ENCODE measurements at places on chromosomes 2 and 18.

DNA sequence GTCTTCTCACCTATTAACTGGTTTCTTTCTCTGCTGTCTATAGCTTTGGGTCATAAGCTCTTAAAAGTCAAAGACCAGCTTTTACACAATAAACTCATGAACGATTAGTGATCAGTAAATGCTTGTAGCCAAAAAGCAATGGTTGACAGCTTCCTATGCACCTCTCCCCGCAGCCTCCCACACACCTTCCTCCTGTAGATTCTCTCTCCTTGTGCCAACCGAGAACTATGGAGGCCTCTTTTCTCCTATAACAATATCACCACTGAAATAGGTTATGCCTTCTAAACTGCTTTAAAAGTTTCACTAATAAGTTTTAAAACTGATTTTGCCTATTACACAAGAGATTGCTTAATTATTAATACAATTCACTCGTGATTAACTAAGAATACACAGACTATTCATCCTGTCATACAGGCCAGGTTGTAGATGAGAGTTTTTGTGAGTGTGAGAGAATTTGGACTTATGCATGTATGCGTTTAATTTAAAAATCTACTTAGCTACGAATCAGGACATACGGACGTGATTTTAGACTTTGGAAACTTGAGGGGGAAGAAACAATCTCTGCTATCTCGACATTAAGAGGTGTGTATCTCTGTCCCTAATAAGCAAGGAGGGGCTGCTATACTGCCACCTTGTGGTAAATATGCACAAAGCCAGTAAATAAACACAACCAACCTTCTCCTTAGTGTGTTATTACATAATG, 229.1 kb upstream of the RBBP8 start:
- DNase-seq: no peak

DNA sequence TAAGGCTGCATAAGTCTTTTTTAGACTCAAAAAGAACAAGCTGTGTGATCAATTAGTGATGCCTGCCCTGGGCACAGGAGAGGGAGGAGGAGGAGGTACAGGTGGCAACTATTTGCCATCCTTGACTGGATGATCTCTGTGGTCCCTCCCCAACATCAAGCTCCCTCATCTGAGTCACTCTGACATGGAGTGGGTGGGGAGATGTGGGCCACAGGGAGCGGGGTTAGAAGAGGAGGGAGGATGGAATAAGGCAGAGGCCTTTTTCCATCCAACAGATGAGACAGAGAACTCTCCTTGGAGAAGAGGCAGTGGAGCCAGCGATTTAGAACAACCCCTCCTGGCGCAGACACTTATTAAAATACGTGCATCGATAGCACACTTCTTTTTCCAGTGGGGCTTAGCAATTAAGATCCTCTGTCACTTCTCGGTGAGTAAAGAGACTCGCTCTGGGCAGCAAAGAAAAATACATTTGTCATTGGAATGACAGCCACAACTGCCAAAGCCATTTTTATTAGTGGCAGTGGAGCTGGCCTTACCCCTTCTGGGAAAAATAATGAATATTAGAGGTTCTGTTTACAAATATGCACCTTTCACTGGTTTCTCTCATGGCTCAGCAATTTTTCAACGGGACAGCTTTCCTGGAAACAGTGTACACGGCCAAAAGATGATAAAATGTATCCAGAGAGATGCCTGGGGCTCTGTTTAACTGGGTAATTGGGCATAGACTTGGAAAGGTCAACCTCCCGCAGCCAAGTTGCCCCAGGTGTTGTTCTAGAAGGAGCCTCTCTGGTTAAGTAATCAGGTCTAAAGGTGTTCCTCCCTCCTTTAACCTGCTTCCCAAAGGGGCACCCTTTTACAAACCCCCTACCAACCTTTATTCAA, 238.4 kb upstream of the CXCR4 start:
- no peak for DNase-seq

DNA sequence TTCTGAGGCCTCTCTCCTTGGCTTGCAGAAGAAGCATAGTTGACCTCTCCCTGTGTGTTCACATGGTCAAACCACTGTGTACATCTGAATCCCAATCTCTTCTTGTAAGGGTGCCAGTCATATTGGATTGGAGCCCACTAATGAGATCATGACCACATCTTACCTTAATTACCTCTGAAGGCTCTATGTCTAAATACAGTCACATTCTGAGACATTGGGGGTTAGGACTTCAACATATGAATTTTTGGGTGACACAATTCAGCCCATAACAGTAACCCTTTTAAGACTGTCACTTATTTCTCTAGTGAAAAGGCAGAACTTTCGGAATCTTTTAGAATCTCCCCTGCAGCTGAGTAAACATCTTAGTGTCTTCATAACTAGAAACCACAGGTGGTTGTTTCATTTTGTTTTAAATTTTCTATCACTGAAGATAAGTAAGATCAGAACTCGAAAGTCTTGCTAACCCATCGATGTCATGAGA, 33.3 kb downstream of the BMP10 start:
- DNase-seq: no peak

- no peak for DNase-seq
Observed at GRCh38 chr2:32688541-32688940, 60.7 kb downstream of the TTC27 start.

DNA sequence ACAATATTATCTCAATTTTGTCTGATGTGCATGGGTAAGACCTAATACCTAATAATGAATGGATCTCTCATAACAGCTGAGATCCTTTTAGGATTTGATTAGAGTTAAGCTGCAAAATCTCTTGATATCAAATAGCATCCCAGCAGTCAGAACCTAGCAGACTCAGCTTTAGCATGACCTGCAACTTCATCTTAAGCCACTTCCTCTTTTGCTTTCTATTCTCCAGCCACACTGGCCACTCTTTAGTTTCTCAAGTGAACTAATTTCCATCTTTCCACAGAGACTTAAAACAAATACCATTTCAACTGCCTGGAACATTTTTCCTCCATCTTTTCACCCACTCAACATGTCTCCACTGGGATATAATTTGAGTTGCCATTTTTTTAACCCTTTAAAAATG, 1251.6 kb upstream of the ZEB2 start:
- DNase-seq: no peak

GRCh38 chr2:27689424-27689823, 25.7 kb downstream of the SLC4A1AP start:
- DNase-seq: no peak

GRCh38 chr18:6486313-6486712, 71.6 kb upstream of the L3MBTL4 start:
- DNase-seq: no peak

- no peak for DNase-seq
Observed at GRCh38 chr2:97741251-97741650, 27.9 kb downstream of the ZAP70 start.
